ENCODE measurements at places on chromosomes 16 and 17. TPM values are rescaled to one million over a fixed set of nuclear protein-coding genes. Genes with fewer than 3 reads are reported as not detected.

DNA sequence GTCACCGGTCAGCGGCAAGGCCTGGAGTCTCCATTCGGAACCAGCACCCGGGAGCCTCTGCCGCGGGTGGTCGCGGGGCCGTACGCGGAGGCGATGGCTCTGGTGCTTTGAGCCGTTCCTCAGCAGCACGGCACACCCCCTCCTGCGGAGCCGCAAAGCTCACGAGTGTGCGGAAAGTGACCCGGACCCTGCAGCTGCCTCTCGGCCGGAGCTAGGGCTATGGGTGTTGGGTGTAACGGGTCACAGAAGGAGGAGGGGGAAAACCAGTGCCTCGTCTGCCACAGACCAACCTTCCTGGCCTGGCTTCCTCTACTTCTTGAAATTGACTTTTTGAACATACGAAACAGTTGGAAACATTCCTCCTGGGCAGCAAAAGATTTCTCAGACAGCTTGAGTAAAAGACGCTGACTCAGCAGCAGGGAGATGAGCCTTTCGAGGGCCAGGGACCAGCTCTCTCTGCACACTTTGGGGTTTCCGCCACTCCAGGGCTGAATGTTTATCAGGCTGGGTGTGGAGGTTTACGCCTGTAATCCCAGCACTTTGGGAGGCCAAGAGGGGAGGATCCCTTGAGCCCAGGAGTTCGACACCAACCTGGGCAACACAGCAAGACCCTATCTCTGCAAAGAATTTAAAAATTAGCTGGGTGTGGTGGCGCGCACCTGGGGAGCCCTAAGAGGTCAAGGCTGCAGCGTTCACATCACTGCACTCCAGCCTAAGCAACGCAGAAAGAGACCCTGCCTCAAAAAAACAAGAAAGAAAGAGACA, 26.4 kb upstream of the PITPNA start:
- DNase-seq, result no peak

DNA sequence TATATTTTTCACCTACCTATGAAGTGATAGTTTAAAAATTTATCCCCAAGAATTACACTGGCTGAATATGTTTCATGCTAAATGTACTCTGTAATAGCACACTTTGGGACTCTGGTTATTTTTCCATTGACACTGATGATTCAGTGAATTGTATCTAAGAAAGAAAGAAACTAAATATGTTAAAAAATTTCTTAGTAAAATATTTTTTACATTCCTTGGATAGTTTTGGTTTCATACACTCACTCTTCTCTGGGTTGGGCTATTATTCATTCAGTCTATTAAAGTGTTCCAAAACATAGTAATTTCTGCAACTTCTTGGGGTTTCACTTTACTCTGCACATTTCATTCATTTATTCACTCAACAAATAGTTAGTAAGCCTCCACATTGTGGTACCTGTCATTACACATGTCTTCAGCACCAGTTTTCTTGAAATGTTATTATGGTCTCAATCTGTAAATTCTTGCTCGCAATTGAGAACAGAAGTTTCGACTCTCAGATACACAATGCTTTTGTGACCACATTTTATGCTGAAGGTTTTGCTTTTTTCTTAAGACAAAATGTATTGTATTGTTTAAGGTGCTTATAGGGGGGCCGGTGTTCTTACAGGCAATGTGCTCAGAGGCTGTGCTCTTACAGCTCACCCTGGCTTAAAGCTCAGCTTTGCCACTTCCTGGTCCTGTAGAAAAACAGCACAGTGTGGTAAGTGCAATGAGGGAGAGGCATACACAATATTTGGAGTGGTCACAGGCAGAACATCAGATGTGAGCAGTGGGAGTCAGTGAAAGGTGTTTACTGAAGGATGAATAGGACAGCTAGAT, 17.4 kb downstream of the CNTNAP4 start:
- DNase-seq, result no peak

Gene DOC2A
- 1.3 TPM for total RNA-seq

Gene FAM171A2
- 0.18 TPM for total RNA-seq

- DNase-seq, result no peak
These were observed 181.4 kb downstream of the SPECC1 start for GRCh38 chr17:20190605-20191004.

Data from activated CD4-positive, alpha-beta T cell treated with anti-CD3 and anti-CD28 coated beads for 36 hours (primary cell).